T-helper 1 cell (primary cell): ENCODE measurements at places on chromosomes 3 and 15.
A peak's percentile ranks its signal among the peaks of the same experiment; 100 is the strongest.

DNA sequence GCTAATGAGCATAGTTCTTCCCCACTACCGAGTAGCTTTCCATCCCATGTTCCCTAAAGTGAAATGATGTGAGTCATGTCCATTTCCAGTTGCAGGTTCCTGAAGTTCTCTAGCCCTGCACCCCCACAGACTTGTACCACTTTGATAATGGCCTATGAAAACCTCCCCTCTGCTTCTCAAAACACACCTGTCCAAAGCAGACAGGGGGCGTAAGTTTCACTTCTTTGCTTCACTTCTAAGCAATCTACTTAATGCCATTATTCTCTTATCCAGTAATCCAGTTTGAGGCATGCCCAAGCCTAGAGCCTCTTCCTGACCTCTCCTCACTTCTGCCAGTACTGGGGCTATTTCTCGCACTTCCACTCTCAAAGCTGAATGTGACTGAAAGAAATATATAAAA lies 305.1 kb downstream of the IGSF11 start:
- DNase-seq: no peak

DNA sequence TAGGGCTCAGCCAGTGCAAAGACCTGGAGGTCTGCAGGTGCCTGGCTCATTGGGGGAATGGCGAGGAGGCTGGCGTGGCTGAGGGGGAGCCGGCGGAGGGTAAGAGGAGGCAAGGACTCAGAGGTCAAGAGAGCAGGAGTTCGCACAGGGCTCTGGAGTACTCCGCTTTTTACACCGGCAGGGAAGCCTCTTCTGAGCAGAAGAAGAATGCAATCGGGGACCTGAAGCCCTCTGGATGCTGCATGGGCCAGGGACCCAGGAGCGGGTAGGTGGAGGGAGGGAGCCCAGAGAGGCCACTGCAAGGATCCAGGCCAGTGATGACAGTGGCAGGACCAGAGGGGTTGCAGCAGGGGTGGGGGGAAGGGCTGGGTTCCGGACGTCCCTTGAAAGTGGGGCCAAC lies 70.4 kb upstream of the TAMM41 start:
- DNase-seq: no peak

DNA sequence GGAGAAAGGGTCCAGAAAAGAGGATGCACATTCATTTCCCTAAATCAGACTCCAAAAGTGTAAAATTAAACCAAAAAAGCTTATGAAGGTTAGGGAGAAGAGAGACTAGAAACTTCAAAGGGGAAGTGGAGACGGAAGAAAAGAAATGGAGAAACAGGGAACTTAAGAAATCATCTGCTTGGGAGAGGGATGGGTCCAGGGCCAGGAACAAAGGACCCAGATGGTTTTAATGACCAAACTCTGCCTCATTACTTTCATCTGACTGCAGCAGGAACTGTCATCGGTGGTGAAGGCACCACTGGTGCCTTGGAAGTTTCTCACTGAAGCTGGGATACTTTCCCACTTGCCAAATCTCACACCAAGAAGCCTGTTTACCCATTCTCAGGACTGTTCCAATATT lies 70.5 kb upstream of the SLC4A7 start:
- no peak for DNase-seq

- no peak for DNase-seq
These were observed 354.2 kb upstream of the IL12A start for GRCh38 chr3:159634483-159634882.

- peak; percentile 1 for DNase-seq
These were observed 40.7 kb downstream of the FEM1B start for GRCh38 chr15:68318008-68318835.

GRCh38 chr3:136678981-136679380 lies 73.2 kb downstream of the STAG1 start:
- no peak for DNase-seq

DNA sequence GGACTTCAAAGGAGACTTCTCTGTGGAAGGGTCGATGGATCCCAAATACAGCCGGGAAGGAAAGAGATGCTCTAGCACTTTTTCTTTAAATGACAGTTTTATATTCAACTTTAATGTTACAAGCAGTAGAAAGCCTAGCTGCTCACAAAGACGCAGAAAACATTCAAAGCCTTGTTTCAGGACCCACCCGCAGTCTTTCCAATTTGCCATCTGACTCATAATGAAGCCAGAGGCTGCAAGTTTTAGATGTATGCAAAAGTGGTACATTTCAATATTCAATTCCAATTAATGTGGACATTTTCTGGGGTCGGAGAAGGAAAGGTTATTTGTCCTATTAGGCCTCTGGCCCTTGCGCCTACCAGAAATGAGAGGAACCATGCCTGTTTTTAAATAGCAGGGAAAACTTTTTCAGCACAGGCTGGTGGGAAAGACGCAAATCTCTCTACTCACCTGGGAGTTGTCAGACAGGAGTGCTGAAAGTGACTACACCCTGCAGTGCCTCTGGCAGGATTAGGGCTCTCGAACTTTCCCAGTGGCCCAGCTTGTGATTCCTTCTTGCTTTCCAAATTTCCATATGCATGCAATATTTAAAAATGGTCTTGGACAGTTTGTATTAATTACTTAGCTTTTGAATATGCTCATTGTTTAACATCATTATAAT lies 117.4 kb upstream of the MBNL1 start:
- DNase-seq: no peak

- no peak for DNase-seq
These were observed 45.1 kb downstream of the RTP1 start for GRCh38 chr3:187242435-187242834.

DNA sequence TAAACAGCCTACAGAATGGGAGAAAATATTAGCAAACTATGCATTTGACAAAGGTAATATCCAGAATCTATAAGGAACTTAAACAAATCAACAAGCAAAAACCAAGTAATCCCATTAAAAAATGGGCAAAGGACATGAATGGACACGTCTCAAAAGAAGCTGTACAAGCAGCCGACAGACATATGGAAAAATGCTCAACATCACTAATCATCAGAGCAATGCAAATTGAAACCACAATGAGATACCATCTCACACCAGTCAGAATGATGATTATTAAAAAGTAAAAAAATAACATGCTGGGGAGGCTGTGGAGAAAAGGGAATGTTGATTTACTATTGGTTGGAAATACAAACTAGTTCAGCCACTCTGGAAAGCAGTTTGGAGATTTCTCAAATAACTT lies 30.7 kb upstream of the PPM1L start:
- no peak for DNase-seq

DNA sequence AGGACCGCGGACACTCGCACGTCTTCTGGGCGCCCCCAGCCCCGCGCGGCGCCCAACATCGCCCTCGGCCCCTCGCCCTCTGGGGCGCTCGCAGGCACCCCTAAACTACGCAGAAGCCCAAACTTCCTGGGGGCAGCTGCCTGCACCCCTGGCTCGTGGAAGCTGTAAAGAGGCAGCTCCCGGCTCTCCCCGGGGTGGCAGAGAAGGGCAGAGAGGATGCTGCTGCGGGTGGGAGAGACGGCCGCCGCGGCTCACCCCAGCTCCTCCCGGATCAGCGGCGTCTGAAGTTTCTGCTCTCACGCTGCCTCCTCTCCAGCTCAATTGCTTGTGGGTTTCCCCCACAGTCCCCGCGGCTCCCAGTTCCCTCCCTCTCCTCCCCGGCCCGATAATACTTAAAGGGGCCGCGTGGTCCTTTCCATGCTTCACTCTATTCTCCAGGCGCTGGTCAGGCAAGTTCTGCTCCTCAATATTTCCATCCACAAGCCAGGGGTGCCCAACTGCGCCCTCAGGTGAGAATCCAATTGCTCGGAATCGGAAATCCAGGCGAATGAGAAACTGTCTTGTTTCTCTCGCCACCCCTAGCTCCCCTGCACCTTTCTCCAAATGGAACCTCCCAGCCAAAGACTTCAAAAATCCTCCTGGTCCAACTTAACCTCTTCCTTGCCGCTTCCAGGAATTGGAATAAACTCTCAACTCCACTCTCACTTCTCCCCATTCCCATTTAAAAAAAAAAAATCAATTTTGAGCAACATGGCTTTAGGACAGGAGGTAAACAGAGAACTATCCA lies 748.5 kb downstream of the ROBO1 start:
- DNase-seq: no peak

GRCh38 chr3:12179441-12179840 lies 20.7 kb upstream of the TIMP4 start:
- no peak for DNase-seq

DNA sequence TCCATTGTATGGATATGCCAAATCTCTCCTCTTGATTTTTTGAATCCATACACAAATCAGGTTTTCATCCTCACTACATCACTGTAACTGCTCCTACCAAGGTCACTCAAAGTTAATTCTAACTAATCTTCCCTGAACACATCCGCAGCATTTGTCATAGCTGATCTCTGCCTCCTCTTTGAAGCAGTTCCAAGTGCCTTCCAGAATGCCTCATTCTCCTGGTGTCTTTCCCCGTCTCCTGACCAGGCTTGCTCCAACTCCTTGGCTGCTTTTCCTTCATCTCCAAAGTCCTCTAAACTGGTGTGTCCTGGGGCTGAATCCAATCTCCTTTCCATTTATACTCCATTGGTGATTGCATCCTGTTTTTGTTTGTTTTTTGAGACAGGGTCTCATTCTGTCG lies 26.8 kb downstream of the KLHDC8B start:
- no peak for DNase-seq

- no peak for DNase-seq
These were observed 157.7 kb downstream of the SMAD6 start for GRCh38 chr15:66859688-66860253.

DNA sequence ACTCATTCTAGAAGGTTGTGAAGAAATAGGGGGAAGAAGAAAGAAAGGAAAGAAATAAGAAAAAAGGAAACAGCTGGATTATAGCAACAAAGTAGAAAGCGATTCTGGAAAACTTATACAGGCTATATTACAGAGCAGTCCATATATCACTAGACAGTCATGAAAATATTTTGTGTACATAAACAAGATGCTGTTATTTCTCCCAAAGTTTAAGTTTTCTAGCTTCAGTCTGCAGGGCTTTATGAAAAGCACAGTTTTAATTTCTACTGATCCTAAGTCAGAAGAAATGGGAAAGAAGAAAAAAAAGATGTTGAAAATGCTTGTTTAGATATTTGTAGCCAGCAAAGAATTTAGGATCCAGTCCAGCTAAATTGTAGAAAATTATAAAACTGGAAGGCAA lies 321.4 kb upstream of the NDN start:
- DNase-seq: no peak

GRCh38 chr15:77195586-77195985 lies 124.7 kb upstream of the TSPAN3 start:
- DNase-seq: no peak

DNA sequence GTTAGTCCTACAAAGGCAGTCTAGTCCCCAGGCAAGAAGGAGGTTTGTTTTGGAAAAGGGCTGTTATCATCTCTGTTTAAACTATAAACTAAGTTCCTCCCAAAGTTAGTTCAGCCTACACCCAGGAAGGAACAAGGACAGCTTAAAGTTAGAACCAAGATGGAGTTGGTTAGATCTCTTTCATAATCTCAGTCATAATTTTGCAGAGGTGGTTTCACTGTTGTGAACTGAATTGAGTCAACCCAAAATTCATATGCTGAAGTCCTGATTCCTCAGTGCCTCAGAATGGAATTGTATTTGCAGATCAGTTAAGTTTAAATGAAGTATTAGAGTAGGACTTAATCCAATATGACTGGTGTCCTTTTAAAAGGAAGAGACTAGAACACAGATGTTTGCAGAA lies 101.0 kb upstream of the C3orf80 start:
- DNase-seq: no peak

DNA sequence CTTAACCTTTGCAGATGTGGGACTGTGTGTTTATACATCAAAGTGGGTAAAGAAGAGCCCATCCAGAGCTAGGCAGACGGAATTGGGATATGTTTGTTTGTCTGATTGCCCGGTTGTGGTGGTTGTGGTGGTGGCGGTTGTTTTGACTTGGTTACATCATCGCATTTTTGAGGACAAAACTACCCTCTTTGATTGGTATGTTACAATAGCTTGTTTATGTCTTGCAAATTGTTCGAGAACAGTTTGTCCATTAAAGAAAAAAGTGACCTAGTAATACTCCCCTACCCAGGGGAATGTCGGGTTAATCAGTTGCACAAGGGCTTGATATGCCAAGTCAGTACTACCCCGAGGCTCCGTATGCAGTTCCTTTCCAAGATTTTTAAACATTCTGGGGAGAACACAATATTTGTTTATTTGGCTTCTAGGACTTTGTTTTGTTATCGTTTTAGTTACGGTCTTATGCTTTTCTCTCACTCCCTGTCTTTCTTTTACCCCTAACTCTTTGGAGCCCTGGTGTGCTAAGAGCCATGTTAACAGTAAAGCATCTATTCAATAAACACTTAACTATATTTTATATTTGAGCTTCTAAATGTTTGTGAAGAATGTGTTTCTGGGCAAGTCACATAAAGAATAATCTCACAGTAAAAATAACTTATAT lies 315.4 kb downstream of the LPP start:
- no peak for DNase-seq

GRCh38 chr3:122908251-122908650 lies 113.4 kb downstream of the SLC49A4 start:
- no peak for DNase-seq

- no peak for DNase-seq
These were observed 63.6 kb downstream of the FAM81A start for GRCh38 chr15:59501597-59501996.

DNA sequence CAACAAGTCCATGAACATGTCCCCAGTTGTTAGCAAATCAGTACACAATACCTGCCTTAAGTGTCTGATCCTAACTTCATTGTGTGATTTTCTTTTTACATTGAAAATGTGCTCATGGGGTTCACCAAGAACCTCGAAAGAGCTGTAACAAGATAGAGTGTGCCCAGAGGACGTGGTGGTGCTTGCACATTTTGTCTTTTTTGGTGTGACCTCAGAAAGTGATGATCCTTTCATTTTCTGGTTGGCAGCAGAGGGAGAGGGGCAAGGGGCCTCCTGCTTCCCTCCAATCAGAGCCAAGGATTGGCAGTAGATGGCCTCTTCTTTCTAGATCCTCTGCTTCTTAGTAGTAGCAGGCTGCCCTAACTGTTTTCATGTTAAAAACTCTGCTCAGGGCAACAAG lies 176.4 kb downstream of the OPA1 start:
- no peak for DNase-seq

DNA sequence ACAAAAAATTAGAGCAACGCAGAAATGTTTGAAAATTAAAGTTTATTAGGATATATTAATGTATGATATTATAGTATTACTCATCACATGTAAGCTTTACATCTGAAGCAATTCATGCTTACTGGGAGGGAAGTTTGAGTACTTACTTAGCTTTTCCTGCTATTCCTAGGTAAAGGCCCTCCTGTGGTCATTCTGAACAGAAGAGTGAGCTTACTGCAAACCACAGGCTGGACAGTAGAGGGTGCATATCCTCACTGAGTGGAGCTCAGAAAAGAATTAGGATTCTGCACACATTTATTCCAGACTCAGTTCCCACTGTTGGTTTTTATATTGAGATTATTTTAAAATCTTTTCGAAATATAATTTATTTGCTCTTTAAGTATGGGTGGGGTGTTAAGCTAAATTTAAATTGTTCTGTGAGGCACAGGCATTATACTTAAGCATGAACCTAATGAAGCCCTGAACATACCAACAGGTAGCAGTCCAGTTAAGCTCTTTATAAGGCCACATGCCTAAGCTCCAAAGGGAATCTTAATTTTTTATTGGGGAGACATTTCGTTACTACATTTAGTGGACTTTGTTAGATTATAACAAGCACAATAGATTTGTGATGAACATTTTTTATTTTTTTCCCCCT lies 10.2 kb downstream of the MRPS22 start:
- DNase-seq: no peak

GRCh38 chr3:159996018-159996417 lies 7.4 kb downstream of the IL12A start:
- no peak for DNase-seq
